ENCODE measurements at places on chromosomes 7 and 10.

GRCh38 chr7:112199672-112200071 lies 6.5 kb downstream of the DOCK4 start:
- no peak for DNase-seq

- DNase-seq: no peak
These were observed 108.3 kb upstream of the HDAC9 start for GRCh38 chr7:18387191-18387735.

- DNase-seq: no peak
These were observed 81.8 kb downstream of the LRRN3 start for GRCh38 chr7:111172564-111173257.

- no peak for DNase-seq
These were observed 5.1 kb upstream of the FAM133B start for GRCh38 chr7:92595281-92595680.

DNA sequence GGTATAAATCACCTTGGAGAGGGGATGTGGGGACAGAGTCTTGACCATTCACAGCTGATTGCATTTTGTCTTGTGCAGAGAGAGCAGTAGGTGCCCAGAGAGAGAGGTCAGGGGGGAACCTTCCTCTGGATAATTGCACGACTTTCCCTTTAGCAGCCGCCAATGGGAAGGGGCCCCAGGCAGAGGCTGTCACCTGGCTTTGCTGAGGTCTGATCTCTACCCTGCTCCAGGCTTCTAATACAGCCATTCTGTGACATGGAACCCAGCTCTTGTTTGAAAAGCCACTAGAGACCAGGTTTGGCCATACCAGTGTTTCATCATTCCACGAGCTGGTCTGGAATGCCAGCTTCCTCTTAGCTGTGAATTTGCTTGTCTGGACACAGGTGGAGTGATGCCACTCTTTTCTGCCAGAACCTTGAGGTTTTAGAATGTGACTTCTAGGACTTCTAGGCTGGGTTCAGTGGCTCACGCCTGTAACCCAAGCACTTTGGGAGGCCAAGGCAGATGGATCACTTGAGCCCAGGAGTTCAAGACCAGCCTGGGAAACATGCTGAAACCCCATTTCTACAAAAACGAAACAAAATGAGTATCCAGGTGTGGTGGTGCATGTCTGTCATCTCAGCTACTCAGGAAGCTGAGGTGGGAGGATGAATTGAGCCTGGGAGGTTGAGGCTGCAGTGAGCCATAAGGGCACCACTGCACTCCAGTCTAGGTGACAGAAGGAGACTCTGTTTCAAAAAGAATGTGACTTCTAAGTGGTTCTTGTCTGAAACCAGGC lies 159.9 kb downstream of the CAMK1D start:
- no peak for DNase-seq

GRCh38 chr7:78169992-78170391 lies 371.4 kb downstream of the PHTF2 start:
- no peak for DNase-seq

GRCh38 chr10:123995461-123996131 lies 97.8 kb downstream of the CHST15 start:
- peak; percentile 69 for DNase-seq

GRCh38 chr10:127905001-127905847 lies 1.7 kb upstream of the PTPRE start:
- no peak for DNase-seq

DNA sequence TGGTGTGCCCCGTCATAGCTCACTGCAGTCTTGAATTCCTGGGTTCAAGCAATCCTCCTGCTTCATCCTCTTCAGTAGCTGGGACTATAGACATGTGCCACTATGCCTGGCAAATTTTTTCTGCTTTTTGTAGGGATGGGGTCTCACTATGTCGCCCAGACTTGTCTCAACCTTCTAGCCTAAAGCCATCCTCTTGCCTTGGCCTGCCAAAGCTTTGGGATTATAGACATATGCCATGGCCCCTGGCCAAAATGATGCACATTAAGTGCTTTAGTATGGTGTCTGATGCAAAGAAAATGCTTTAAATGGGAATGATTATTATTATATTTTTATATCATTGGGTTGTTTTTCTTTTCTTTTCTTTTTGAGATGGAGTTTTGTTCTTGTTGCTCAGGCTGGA lies 33.2 kb upstream of the VCL start:
- no peak for DNase-seq

- no peak for DNase-seq
These were observed 162.9 kb upstream of the TCERG1L start for GRCh38 chr10:131474416-131474815.

DNA sequence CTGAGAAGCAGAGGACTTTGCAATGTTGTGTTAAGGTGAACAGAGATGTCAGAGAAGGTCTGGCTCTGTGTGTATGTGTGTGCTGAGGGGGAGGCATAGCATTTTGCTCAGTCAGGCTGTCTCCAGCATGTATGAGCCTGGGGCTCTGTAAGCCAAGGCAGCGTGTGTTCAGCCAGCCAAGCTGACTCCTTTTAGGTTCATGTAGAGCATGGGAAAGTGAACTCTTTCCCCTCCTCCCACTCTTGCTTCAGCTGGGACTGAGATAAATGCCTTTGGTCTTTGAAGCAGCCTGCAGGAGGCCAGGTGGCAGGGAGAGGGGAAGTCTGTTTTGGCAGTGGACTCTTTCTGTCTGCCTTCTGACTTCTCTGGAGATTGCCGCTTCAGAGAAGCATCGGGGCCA lies 3.8 kb downstream of the SFXN2 start:
- DNase-seq: no peak

DNA sequence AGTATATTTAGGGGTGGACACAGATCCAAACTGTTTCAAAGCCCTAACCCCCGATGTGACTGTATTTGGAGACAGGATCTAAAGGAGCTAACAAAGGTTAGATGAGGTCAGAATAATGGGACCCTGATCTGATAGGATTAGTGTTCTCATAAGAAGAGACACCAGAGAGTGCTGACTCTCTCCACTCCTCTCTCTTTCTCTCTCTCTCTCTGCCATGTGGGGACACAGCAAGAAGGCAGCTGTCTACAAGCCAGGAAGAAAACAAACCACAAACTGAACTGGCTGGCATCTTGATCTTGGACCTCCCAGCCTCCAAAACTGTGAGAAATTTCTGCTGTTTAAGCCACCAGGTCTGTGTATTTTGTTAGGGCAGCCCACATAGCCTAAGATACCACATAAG lies 84.7 kb upstream of the KDM7A start:
- DNase-seq: no peak

GRCh38 chr7:22219739-22220493 lies 137.0 kb downstream of the RAPGEF5 start:
- no peak for DNase-seq

DNA sequence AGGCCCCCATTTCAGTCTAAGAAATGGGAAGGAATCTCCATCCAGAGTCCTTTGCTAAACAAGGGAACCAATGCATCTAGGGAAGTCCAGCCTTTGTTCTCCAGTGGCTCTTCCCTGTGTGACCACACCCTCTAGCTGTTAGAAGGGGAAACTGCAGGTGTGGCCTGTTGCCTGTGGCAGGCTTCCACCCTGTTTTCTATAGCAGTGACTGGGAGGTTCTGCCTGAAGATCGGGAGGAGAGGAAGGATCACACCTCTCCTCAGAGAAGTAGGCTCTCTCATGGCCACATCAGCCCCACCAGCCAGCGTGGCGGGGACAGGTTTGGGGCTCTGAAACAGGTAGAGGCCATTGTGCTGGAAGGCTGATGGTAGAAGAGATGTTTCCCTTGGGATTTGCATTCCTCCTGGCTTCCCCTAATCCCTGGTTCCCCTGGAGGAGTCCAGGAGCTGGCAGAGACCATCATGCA lies 47.7 kb upstream of the TRIM8 start:
- DNase-seq: peak; percentile 80

DNA sequence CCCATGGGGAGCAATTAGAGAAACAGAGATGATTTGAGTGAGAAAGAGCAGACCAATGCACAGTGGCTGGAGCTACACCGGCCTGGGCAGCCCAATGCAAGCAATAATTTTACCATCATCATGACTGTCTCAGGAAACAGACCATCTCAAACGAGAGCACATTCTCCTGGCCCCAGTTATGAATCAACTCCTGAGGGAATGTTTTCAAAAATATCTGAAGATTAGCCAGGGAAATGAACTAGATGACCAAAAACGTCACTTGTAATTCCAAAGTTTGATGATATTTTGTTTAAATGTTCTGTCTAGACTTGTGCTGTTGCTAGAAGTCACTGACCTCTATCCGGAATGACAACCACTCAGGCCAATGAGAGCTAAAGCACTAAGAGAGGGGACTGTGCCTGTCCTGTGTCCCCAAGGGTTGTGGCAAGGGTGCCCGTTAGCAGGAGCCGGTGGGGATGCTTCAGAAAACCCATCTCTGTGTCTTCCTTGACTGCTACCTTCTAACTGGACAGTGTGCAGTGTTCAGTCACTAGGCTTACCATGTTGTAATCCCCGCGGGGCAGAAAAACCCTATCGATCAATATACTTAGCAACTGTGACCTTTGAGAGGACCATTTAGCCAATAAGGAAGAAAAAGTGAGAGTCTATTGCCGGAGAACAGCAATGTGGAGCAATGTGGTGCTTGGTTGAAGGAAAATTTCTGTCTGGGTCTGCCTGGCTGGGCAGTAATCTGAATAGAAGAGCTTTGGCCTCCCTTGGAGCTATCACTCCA lies 202.4 kb downstream of the ADAM12 start:
- no peak for DNase-seq

GRCh38 chr10:37146443-37146842 lies 21.0 kb downstream of the ANKRD30A start:
- DNase-seq: no peak

- no peak for DNase-seq
These were observed 34.4 kb upstream of the CABCOCO1 start for GRCh38 chr10:61628151-61628874.

DNA sequence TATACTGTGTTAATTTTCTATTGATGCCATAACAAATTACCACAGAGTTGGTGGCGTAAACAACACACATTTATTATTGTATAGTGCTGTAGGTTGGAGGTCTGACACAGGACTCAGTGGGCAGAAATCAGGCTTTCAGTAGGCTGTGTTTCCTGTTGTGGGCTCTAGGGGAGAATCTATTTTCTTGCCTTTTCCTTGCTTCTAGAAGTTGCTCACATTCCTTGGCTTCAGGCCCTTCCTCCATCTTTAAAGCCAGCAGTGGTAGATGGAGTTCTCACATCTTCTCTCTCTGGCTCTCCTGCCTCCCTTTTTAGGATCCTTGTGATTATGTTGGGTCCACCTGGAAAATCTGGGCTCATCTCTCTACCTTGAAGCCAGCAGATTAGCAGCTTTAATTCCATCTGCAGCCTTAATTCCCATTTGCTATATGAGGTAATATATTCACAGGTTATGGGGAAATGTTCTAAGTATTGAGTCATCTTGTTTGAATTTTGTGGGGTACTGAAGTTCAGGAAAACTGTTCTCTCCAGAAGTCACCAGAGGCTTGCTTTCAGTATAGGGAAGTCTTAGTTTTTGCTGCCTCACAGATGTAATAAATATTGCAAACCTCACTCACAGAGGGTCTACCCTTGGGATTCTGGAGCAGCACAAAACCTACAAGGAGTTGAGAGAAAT lies 38.9 kb downstream of the CCNY start:
- DNase-seq: no peak

- no peak for DNase-seq
These were observed 51.9 kb downstream of the ALOX5 start for GRCh38 chr10:45425621-45426563.

GRCh38 chr10:93482145-93482834 lies at the start of gene MYOF:
TSS of gene MYOF (minus strand) at chr10:93482334. CDS start at chr10:93482194, 140 bp downstream.
- peak; percentile 70 for DNase-seq

GRCh38 chr7:152097330-152097729 lies 71.9 kb downstream of the GALNT11 start:
- DNase-seq: no peak

- DNase-seq: no peak
These were observed 61.1 kb downstream of the CHST15 start for GRCh38 chr10:124032087-124032935.

GRCh38 chr10:28850784-28851183 lies 173.5 kb downstream of the BAMBI start:
- no peak for DNase-seq

GRCh38 chr10:97648562-97649404 lies 8.3 kb downstream of the PI4K2A start:
- peak; percentile 71 for DNase-seq

- no peak for DNase-seq
These were observed 85.9 kb downstream of the ADAM12 start for GRCh38 chr10:126302476-126302756.

DNA sequence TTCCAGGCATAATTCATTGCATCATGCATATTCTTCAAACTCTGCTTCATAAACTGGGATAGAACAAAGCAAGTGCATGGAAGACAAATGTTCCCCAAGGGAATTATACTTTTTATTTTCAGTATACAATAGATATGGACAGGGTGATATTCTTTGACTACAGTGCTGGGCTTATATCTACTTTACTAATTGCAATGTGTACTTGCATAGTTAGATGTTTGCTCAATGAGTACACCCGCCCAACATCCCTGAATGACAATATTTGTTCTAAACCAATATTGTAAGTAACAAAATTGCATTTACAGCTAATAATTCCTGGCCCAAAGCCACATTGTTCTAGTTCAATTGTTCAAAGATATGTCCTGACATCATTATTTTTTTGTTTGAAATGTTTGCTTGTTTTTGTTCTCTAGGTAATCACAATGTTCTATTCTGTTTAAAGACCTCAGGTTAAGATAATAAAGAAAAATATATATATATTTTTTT lies 171.4 kb downstream of the PTN start:
- no peak for DNase-seq
